CD4-positive, alpha-beta T cell (primary cell): ENCODE measurements at places on chromosomes 4 and X. TPM values are rescaled to one million over a fixed set of nuclear protein-coding genes. Genes with fewer than 3 reads are reported as not detected.

DNA sequence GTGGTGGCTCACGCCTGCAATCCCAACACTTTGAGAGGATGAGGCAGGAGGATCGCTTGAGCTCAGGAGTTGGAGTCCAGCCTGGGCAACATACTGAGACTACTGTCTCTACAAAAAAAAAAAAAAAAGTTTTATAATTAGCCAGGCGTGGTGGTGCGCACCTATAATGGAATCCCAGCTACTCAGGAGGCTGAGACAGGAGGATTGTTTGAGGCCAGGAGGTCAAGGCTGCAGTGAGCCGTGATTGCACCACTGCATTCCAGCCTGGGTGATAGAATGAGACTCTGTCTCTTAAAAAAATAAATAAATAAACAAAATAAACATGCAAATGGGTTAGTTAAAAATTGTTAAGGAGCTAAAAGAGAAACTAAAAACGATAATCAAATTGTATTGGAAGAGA lies 7.7 kb downstream of the GLOD5 start:
- no peaks in the 10 kb centered on the region for H3K4me1 ChIP-seq
- no peak overlapping the region for H3K27ac ChIP-seq
- H3K4me3 ChIP-seq: no peak overlapping the region
- no peak for DNase-seq
- no peaks in the 10 kb centered on the region for H3K27me3 ChIP-seq

GRCh38 chr4:123215536-123215935 lies 181.1 kb upstream of the SPRY1 start:
- H3K27me3 ChIP-seq: no peaks in the 10 kb centered on the region
- H3K27ac ChIP-seq: no peak overlapping the region
- no peaks in the 10 kb centered on the region for H3K36me3 ChIP-seq

DNA sequence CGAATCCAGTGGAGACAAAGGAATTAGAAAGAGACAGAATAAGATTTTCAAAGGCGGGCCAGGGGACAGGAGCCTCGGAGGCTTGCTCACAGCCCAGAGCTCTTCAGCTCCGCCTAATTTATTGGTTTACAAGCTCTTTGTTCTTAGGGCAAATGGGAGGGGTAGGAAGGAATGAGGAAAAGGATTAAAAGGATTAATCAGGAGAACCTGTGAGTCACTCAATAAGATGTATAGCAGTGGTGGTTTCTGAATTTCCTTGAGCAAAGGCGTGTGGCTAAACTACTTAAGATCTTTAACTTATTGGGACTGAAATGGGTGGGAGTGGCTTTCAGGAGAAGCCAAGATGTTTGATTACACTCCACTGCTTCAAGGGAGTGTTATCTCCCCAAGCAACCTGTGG lies 456.0 kb upstream of the SPANXN1 start:
- H3K4me1 ChIP-seq: no peaks in the 10 kb centered on the region
- no peak overlapping the region for H3K4me3 ChIP-seq
- no peak for DNase-seq
- no peak overlapping the region for H3K27ac ChIP-seq

DNA sequence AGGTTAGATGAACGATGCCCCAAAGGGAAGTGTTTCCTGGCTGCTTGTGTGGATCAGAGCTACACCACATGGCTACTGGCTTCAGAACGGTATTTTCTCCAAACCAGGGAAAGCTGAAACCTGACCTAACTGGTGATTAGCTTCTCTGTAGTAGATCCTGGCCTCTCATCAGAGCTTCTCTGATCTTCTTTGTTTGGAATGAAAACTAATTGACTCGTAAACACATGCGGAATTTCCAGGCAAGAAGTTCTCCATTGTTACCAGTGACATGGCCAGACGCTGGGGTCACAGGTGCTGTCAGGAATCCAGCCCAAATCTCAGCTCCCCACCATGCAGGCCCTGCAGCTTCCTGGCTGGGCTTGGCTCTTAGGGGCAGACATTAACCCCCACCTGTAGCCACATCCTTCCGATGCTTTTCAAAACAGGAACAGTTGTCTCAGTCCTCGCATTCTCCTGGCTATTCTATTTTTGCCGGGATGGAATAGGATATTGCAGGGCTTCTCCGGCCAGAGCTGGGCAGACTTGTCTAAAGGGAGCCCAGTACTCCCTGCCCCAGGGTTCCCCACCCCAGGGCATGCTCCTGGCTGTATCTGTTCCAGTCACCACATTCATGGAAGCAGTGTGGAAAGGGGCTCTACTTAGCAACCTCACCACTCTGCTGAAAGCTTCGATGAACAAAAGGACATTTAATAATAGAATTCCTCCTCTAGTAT lies 305.4 kb upstream of the F9 start:
- no peaks in the 10 kb centered on the region for H3K36me3 ChIP-seq
- no peak overlapping the region for H3K27ac ChIP-seq
- DNase-seq: no peak
- no peaks in the 10 kb centered on the region for H3K27me3 ChIP-seq
- no peak overlapping the region for H3K4me3 ChIP-seq

DNA sequence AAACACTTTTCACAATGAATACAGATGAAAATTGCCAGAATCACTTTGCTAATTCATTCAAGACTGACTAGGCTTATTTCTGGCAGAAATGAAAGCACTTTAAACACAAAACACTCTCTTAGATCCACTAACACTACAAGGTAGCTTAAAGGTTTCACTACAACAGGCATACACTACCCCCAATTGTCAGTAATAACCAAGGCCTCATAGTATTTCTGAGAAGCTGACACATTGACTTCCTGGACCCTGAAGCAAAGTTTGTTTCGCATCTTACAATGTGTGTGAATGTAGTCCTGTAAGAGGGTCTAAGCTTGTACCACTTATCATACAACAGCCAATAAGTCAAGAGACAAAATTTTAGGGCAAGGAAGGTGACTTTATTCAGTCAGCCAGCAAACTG lies 129.9 kb upstream of the FMR1 start:
- H3K4me1 ChIP-seq: no peaks in the 10 kb centered on the region
- no peak overlapping the region for H3K4me3 ChIP-seq
- no peak overlapping the region for H3K27ac ChIP-seq

DNA sequence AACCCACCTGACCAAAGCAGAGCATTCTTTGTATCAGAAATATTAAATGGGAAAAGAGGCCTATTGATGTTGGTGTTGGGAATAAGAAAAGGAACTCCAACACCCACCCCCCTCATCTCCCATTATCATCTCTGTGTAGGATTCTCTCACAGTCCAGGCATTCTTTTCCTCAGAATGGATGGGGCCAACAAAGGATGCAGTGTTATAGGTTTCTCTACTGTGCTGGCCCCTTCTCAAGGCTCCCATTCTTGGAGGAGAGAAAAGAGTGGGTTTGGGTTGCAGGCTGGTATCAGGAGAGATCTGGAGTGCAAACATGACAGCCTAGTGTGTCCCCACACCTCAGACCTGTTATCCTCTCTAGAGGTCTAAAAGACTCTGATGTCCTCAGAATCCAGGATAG lies 59.6 kb downstream of the UGT8 start:
- H3K4me3 ChIP-seq: no peak overlapping the region
- no peak overlapping the region for H3K27ac ChIP-seq
- H3K4me1 ChIP-seq: no peaks in the 10 kb centered on the region
- peaks cover 7% of the 10 kb centered on the region for H3K27me3 ChIP-seq
- no peak for DNase-seq
- H3K36me3 ChIP-seq: no peaks in the 10 kb centered on the region

DNA sequence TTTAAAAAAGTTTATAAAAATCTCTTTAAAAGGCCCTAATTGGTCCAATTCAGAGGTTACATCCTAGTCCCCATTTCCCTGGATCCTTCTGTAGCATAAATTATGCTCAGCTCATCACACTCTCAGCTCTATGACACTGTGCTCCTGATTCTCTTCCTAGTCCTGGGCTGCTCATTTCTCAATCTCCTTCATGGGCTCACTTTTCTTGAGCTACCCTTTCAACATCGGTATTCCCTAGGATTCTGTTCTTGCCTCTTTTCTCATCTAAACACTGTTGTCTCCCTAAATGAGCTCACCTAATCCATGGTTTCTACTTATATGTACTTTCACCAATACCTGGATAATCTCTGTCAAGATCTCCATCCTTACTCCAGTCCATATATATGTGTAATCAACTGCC lies 14.7 kb downstream of the KLHL15 start:
- no peak overlapping the region for H3K27ac ChIP-seq
- no peak for DNase-seq
- no peak overlapping the region for H3K4me3 ChIP-seq
- H3K27me3 ChIP-seq: no peaks in the 10 kb centered on the region

DNA sequence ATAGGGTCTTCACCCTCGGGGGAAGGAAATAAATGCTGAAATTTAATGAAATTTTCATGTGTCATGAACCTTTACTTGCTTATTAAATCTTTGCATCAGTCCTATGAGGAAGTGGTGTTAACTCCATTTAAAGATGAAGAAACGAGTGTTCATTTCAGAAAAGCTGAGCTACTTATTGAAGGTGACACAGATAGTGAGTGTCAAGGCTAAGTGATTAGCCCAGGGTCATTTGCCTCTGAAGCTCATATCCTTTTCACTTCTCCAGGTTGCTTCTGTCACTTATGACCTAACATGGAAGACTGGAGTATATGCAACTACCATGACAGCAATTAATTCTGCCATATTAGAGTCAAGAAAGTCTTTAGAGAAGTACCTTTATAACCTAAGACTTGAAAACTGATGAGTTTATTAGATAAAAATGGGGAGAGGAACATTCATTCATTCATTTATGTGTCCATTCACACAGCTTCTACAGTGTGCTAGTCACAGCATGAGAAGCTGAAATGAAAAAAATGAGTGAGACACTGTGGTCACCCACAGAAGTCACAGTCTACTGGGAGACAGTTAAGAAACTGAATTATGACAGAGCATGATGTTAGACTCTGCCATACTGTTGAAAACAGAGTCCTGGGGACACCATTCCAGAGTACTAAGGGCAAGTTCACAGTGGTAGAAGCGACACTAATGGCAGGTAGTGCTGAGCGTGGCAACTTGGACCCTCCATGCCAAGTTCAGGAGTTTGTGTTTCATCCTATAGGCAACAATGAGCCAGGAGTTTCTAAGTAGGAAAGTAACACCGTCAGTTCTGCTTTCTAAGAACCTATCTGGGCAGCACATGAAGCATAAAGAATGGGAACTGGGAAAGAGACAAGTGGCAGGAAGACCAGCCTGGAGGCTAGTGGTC lies 21.3 kb downstream of the ALPK1 start:
- no peak for DNase-seq
- no peak overlapping the region for H3K4me3 ChIP-seq
- no peaks in the 10 kb centered on the region for H3K27me3 ChIP-seq
- H3K27ac ChIP-seq: no peak overlapping the region
- H3K4me1 ChIP-seq: no peaks in the 10 kb centered on the region
- H3K36me3 ChIP-seq: no peaks in the 10 kb centered on the region

DNA sequence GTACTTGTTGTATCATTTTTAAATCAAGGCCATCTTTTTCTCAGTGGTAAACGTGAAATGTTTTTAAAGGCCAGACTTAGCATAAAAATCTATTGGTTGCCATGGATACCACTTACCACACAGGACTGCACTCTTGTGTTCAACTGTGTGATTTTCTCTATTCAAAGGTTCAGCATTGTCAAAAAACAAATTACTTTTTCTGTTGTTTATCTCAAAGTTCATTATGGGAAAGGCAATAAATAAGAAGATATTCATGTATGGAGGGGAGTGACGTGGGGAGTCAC lies 231.0 kb upstream of the GATB start:
- DNase-seq: no peak
- no peak overlapping the region for H3K4me3 ChIP-seq
- H3K36me3 ChIP-seq: no peaks in the 10 kb centered on the region
- H3K27me3 ChIP-seq: no peaks in the 10 kb centered on the region

DNA sequence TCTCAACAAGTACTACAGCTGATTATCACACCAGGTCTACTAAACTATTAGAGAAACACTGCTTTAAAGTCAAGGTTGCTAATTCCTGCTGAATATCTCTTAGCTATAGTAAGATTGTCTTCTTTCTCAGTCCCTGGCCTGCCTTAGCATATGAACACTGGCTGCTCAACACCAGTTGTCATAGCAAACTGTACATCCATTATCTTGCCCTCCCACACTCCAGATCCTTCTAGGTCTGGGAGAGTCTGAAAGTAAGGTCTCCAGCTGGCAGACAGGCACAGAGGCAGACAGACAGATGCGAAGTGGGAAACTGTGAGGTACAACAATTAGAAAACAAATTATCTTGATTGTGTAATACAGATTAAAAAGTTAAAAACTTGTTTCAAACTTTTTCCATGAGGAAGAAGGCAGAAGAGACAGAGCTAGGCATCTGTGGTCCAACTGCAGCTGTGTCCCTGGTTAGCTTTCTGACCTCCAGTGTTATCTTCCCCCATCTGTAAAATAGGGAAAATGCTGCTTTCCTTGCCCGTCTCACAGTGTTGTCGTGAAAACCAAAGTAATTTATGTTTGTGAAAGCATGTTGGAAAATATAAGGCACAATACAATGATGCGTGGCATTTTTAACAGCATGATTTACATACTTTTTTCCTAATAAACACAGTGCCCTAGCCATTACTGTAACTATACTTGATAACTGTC lies 133.8 kb downstream of the KLHL13 start:
- no peaks in the 10 kb centered on the region for H3K36me3 ChIP-seq

DNA sequence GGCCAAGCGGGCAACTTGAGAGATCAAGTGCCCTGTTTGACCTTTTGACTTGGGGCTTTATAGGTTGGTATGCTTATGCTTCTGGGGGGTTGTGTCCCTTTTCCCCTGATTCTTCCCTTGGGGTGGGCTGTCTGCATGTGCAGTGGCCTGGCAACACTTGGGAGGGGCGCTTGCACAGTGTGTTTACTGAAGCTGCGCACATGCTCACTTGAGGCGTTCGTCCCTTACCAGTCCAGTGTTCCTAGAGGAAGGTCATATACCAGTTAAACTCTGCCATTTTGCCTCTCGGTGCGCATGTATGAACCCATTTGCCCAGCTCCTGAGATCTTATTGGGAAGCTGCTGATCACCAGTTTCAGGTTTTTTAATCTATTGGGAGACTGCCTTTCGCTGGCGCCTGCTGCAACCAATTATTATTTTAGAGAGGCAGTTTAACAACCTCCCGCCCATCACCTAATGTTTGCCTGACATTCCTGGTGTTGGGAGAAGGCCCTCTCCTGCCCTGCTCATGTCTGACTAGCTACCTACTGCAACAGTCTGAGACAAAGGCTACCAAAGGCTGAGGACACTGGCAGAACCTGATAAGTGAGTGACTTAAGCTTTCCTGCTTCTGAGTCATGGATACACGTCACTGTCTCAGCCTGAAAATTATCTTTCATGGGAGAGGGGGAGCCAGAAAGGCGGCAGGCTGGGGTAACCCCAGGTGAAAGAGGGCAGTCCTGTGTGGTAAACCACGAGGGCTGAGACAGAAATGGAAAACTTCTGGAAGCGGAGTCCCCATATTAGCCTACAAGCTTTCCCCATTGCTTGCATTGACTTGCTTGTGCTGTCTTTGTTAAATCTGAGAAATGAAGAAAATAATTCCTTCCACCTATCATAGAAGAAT lies 97.6 kb downstream of the CPE start:
- DNase-seq: no peak
- no peaks in the 10 kb centered on the region for H3K4me1 ChIP-seq
- no peak overlapping the region for H3K27ac ChIP-seq

The DRP2 gene
- total RNA-seq: not detected

The RBM46 gene
- not detected for total RNA-seq

The CCDC110 gene
- 0.34 TPM for total RNA-seq
